Body of pancreas (tissue), 4 donors: ENCODE measurements at places on chromosomes 6 and 20. TPM values are rescaled to one million over a fixed set of nuclear protein-coding genes. Genes with fewer than 3 reads are reported as not detected.

DNA sequence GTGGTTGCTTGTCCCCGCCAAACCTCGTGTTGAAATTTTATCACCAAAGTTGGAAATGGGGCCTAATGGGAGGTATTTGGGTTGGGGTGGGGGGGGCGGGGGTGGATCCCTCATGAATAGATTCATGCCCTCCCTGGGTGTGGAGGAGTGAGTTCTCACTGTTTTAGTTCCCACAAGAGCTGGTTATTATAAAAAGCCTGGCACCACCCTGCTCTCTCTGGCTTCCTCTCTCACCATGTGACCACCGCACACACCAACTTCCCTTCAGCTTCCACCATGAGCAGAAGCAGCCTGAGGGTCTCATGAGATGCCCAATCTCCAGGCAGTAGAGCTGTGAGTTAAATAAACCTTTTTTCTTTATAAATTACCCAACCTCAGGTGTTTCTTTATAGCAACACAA is 111.3 kb downstream of the PRDM1 start:
- DNase-seq, result no peak

GRCh38 chr6:111740506-111740905 is 132.7 kb downstream of the FYN start:
- DNase-seq, result no peak

- no peak for DNase-seq
Measured at GRCh38 chr6:120681204-120681603, 653.1 kb downstream of the TBC1D32 start.

GRCh38 chr6:142784344-142784743 is 160.6 kb downstream of the HIVEP2 start:
- DNase-seq, result no peak

DNA sequence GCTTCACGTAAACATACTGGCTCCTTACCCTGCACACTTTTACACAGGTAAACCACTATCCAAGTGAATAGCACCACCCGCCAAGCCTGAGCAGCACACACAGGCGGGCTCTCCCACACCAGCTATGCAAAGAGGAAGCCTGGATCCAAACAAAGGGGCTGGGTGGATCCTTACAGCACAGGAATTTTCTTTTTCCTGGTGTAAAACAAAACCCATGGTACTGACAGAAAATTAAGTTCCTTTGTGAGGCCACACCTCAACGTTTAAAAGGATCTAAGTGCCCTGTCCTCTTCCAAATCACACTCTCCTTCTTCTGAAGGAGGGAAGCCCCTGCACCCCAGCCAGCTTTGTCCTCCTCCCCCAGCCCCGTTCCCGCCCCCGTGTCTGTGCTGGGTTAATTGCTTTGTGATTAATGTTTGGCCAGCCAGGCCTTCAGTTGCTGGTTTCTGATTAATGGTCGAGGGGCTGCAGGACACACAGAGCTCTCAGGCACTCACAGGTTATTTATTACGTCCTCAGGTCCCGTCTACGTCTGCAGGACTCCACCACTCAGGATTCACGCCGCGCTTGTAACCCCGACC is 6.1 kb downstream of the DACT2 start:
- DNase-seq, result no peak

GRCh38 chr6:160188773-160189172 is 67.2 kb downstream of the SLC22A1 start:
- no peak for DNase-seq

GRCh38 chr6:45696738-45697137 is 318.9 kb downstream of the CLIC5 start:
- no peak for DNase-seq

GRCh38 chr6:9233686-9234085 is 798.3 kb upstream of the SLC35B3 start:
- no peak for DNase-seq

- peak; percentile 93 for DNase-seq
Measured at GRCh38 chr6:106979435-106979884, 4.9 kb upstream of the CD24 start.

DNA sequence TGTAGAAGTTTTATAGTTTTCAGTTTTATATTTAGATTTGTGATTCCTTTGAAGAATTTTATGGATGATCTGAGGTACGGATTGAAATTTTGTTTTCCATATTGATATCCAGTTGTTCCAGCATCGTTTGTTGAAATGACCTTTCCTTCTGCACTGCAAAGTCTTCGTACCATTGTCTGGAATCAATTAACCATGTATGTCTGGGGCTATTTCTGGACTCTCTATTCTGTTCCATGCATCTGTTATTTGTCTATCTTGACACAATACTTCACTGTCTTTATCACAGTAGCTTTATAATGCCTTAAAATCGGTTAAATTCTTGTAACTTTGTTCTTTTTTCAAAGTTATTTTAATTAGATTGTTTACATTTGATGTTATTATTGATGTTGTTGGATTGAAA is 154.9 kb downstream of the FARS2 start:
- no peak for DNase-seq

The DEFB126 gene
- total RNA-seq, result not detected

The TGM3 gene
- total RNA-seq, result 0.26 TPM

The KCNK15 gene
- total RNA-seq, result 1.8 TPM

The CCM2L gene
- 5.9 TPM for total RNA-seq

The HSF2 gene
- total RNA-seq, result 7.8 TPM

The RNF182 gene
- 1.6 TPM for total RNA-seq

The ADGRB3 gene
- under 0.01 TPM for total RNA-seq

The SALL4 gene
- 5.9 TPM for total RNA-seq

The BPIFB4 gene
- not detected for total RNA-seq

The DDX43 gene
- total RNA-seq, result 0.26 TPM
